ENCODE measurements at places on chromosomes 7 and 10. TPM values are rescaled to one million over a fixed set of nuclear protein-coding genes. Genes with fewer than 3 reads are reported as not detected.

GRCh38 chr10:62619413-62619738 is 185.1 kb upstream of the ADO start:
- no peak overlapping the region for H3K4me3 ChIP-seq
- no peaks in the 10 kb centered on the region for H3K36me3 ChIP-seq
- H3K27ac ChIP-seq = no peak overlapping the region
- H3K27me3 ChIP-seq = no peaks in the 10 kb centered on the region
- DNase-seq = no peak

DNA sequence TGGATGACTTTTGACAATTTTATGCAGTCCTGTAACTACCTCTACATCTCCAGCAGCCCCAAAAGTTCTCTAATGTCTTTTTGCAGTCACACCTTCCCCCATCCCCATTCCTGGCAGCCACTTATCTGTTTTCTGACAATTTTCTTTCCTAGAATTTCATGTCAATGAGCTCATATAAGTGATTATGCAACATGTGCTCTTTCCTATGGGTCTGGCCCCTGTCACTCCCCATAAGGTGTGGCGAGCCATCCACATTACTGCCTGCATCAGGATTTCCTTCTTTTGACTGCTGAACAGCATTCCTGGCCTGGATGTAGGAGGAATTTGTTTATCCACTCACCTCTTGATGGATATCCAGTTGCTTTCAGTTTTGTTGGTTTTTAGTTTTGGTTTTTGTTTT is 146.7 kb upstream of the MGMT start:
- no peaks in the 10 kb centered on the region for H3K27me3 ChIP-seq
- no peak overlapping the region for H3K27ac ChIP-seq
- no peak overlapping the region for H3K4me3 ChIP-seq
- no peaks in the 10 kb centered on the region for H3K4me1 ChIP-seq

- no peaks in the 10 kb centered on the region for H3K36me3 ChIP-seq
- peaks cover 3% of the 10 kb centered on the region for H3K4me1 ChIP-seq
- DNase-seq = no peak
- H3K27ac ChIP-seq = no peak overlapping the region
- no peak overlapping the region for H3K4me3 ChIP-seq
These were observed 54.3 kb upstream of the SMNDC1 start for GRCh38 chr10:110358869-110359629.

- H3K27ac ChIP-seq = no peak overlapping the region
- DNase-seq = no peak
- no peaks in the 10 kb centered on the region for H3K27me3 ChIP-seq
- H3K4me3 ChIP-seq = no peak overlapping the region
- no peaks in the 10 kb centered on the region for H3K36me3 ChIP-seq
These were observed 29.4 kb downstream of the CDH23 start for GRCh38 chr10:71426058-71426605.

- H3K4me3 ChIP-seq = peak overlapping the region; percentile 90
- DNase-seq = peak; percentile 37
- H3K27me3 ChIP-seq = no peaks in the 10 kb centered on the region
- H3K27ac ChIP-seq = no peak overlapping the region
- H3K4me1 ChIP-seq = peaks cover 4% of the 10 kb centered on the region
These were observed 642 bp downstream of the STK32C start for GRCh38 chr10:132306864-132307751.

The OR6B1 gene
- not detected for total RNA-seq

All from ovary (tissue), 10 donors.